Tongue (tissue), 3 donors: ENCODE measurements at places on chromosomes 5 and 9. TPM values are rescaled to one million over a fixed set of nuclear protein-coding genes. Genes with fewer than 3 reads are reported as not detected.

Gene TLE4
- 27.8 TPM for total RNA-seq

Gene SV2C
- total RNA-seq: 0.31 TPM

Gene NSG2
- total RNA-seq: 3.1 TPM

Gene PCDHGB1
- total RNA-seq: 3.7 TPM

Gene WDR36
- 33.4 TPM for total RNA-seq

Gene NEUROG1
- not detected for total RNA-seq

Gene SPINK4
- total RNA-seq: not detected

Gene SPINK6
- total RNA-seq: not detected

Gene NDUFA8
- total RNA-seq: 39.9 TPM

Gene SHC3
- 1.1 TPM for total RNA-seq

Gene PTCD2
- total RNA-seq: 13.2 TPM

Gene IFNK
- not detected for total RNA-seq

Gene ANKRD33B
- 8.1 TPM for total RNA-seq

Gene RANBP3L
- 8.4 TPM for total RNA-seq
